Choroid plexus epithelial cell (primary cell): ENCODE measurements at places on chromosomes 11 and 22.

DNA sequence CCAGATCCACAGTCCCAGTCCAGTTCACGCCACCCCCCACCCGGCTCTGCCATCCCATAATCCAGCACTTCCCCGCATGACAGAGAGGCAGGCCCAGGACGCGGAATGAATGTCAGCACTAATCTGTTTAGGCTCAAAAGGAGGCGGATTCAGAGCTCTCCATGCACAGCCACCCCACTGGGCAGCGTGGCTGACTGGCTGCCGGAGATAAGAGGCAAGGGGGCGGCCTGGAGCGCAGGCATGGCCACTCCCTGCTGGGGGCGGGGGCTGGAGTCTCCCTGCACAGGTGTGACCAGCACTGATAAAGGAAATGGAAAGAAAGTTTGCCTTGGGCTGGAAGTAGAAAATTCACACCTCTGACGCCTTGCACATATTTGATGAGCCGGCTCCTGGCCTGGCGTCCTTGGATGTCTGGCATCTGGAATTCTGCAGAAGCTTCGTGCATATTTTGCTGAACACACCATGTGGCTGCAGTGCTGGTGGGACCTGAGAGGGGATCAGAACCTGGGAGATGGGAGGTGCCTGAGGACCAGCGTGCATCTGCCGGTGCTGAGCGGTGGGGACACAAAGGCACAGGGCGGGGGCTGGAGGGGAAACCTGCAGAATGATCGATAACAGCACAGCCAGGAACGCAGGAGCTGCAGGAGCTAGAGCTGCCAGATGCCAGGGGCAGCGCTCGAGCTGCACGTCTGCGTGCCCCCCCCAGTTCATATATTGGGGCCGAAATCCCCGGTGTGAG, 344.4 kb downstream of the CTTN start:
- no peak for DNase-seq

- DNase-seq = no peak
Measured at GRCh38 chr11:16002942-16003341, 353.4 kb downstream of the SOX6 start.

DNA sequence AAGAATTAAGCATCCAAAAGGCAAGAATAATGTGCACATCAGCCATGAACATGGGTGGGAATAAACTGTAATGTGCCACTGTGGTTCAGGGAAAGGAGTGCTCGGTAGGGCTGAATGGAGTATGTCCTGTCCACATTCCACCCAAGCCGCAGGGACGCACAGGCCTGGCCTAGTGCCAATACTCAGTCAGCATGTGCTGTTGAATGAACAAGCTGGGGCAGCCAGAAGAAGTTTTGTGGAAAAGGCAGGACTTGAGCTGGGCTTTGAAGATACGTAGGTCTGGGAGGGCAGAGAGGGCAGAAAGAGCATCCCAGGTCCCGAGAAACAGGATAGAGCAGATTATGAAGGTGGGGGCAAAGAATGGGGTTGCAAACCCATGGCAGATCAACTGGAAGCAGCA, 60.0 kb upstream of the PLET1 start:
- DNase-seq = peak; percentile 97

DNA sequence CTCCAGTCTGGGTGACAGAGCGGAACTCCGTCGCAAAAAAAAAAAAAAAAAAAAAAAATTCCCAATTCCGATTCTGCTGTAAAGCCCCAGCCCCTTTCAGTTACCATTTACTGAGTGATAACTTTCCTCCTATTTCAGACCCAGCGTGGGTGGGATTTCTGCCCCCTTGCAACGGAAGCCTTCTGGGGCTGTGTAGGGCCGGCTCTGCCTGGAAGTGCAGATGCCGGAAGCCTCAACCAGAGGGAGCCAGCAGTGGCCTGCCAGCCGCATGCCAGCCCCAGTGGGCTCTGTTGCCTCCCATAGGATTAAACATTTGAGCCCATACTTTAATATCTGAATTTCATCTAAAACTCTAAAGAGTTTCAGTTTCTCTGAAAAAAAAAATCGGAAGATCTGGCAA, 60.0 kb upstream of the NUP50 start:
- no peak for DNase-seq

GRCh38 chr22:36376265-36376664, 11.5 kb downstream of the MYH9 start:
- DNase-seq = no peak

GRCh38 chr22:47092896-47093311, 330.5 kb downstream of the TBC1D22A start:
- DNase-seq = peak; percentile 85

GRCh38 chr11:112615891-112616290, 345.3 kb upstream of the NCAM1 start:
- DNase-seq = no peak

DNA sequence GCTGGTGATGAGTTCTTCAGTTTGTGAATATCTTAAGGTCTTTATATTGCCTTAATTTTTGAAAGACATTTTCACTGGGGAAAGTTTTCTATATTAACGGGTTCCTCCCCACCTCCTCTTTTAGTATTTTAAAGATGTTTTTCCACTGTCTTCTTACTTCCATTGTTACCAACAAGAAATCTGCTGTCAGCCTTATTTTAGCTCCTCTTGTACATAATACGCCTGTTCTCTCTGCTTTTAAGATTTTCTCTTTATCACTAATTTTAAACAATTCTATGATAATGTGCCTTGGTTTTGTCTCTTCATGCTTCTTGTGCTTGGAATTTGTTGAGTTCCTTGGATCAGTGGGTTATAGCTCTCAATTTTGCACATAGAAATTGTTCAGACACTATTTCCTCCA, 280.4 kb downstream of the DCDC1 start:
- no peak for DNase-seq

- no peak for DNase-seq
Measured at GRCh38 chr11:102831128-102831488, 12.3 kb downstream of the MMP3 start.

DNA sequence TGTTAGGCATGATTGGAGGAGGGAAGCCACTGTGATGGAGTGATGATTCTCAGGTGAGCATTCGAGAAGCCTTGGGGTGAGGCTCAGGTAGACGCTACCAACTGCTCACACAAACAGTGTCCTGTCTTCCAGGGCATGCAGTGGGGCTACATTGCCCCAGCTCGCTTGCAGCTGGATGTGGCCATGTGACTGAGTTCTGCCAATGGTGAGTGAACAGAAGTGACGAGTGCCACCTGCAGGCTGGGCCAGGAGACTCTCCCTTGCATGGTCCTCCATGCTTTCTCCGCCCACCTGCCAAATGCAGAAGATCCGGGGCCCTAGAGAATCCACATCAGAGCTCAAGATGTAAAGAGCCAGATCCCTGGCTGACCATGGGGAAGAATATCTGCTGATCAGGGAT, 195.9 kb downstream of the BCR start:
- peak; percentile 28 for DNase-seq

DNA sequence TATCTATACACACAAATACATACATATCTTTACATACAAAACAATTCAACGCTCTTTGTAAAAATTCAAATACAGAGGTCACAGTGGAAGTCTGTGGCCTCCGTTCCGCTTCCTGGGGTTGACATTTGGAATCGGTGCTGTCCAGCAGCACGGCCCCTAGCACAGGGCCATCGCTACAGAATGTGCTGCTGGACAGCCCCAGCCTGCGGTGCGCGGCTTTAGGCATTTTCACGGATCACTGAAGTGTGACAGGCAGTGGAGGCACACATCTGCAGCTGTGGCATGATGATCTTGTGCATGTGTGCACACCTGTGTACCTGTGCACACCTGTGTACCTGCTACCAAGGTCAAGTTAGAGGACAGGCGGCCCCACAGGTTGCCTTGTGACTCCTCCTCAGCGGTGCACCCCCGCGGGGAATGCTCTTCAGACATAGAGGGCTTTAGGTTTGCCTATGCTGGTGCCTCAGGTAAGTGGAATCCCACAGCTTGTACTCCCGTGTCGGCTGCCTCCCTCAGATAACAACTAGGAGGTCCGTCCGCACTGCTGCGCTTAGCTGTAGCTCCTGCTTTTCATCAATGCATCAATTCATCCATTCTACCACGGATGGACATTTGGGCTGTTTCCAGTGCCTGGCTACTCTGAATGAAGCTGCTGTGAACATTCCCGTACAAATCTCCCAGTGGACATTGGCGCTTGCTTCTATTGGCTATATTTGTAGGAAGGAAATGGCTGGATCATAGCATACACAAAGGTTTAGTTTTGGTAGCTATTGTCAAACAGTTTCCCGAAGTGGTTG, 29.9 kb downstream of the GAL start:
- DNase-seq = no peak

DNA sequence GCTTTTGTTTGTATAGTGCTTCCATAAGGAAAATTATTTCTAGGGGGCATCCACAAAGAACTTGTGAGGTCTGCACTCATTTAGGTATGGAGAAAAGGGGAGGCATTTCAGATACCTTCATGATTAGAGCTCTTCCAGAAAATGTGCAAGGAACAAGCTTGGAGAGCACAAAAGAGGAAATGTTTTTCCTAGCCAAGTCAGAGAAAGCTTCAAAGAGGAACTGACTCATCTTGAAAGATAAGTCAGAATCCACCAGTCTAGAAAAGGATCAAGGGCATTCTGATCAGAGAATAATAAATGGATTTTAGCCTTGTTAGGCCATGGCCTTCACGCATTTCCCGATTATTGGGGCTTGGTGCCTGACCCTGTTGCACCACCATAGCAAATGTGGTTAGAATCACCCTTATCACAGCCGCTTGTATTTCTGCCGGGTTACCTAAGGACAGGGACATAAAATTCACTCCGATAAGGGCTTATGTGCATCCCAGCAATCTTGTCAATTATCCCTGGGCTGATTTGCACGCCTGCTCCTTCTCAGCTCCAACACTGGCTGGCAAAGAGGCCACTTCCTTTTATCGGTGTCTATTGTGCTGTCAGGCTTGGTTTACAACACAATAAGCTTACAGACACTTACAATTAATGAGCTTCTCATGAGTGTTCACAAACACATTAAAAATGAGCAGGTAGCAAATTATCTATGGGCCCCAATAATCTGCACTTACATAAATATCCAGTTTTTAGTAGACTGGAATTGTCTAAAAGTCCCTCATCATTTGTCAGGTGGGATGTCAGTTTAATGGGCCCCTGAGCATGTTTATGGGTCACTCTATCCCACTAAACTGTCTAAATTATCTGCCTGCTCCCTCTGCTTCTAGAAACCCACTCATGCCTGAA, 613.5 kb downstream of the SOX6 start:
- DNase-seq = peak; percentile 20

- peak; percentile 56 for DNase-seq
Measured at GRCh38 chr11:60924110-60924905, at the start of gene TMEM132A. Gene TMEM132A, plus strand, starts transcription at chr11:60924460. Its CDS starts 174 bp downstream, at chr11:60924634.

DNA sequence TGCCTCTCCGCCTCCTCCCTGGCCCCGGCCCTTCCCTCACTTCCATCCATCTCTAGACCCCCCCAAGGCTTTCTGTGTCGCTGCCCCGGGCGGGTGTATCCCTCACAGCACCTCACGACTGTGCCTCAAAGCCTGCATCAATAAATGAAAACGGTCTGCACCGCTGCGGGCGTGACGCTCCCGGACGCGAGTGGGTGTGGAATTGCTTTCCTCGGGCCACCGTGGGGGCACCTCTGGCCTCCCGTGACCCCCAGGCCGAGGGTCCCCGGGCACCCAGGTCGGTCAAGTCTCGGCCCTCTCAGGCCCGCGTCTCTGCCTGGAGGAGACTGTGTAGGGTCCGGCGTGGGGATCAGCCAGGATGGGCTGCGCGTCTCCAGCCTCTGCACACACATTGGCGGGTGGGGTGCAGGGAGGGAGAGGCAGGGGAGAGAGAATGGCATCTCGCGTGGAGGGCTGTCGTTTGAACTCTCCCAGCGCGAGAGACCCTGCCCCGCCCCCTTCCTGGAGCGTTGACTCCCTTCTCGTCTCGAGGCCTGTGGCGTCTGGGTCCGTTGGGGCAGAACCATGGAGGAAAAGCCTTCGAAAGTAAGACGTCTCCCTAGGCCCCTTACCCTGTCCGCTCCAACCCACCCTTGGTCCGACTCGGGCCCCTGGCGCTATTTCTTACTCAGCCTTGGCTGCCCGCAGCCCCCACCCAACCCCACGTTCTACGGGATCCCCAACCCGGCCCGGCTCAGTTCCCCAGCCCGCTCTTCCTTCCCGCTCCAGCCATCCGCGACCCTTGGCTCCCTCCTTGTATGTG, at the start of gene CATSPERZ:
Gene CATSPERZ, plus strand, starts transcription at position 512 of the 802 bp plus-strand sequence. Its CDS starts 53 bp downstream, at position 565.
- DNase-seq = no peak

DNA sequence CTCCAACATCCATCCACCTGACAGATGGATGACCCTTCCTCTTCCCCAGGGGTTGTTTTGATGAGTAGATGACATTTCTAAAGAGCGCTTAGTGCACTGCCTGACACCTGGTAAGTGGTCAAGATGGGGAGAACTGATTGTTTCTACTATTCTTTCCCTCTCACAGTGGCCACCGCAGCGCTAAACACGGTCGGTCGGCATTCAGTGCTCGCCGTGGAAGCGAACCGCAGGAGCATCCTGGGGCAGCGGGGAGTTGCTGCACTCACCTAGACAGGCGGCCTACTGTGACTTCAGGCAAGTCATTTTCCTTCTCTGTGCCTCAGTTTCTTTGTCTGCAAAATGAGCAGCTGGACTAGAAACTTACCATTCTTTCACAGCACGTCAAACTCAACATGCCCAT, 5.0 kb upstream of the BEST1 start:
- DNase-seq = no peak

GRCh38 chr11:3044004-3044403, 13.2 kb downstream of the CARS1 start:
- peak; percentile 62 for DNase-seq

GRCh38 chr11:36139767-36140166, 149.5 kb downstream of the COMMD9 start:
- DNase-seq = no peak

- peak; percentile 2 for DNase-seq
Measured at GRCh38 chr11:101706541-101706940, 122.7 kb upstream of the TRPC6 start.

- peak; percentile 11 for DNase-seq
Measured at GRCh38 chr22:17085277-17086181, 729 bp downstream of the IL17RA start.

GRCh38 chr11:102467080-102467708, 14.6 kb upstream of the TMEM123 start:
- no peak for DNase-seq

- DNase-seq = no peak
Measured at GRCh38 chr11:22554221-22554620, 71.4 kb downstream of the FANCF start.

GRCh38 chr22:46577368-46578249, 40.2 kb upstream of the CELSR1 start:
- no peak for DNase-seq

DNA sequence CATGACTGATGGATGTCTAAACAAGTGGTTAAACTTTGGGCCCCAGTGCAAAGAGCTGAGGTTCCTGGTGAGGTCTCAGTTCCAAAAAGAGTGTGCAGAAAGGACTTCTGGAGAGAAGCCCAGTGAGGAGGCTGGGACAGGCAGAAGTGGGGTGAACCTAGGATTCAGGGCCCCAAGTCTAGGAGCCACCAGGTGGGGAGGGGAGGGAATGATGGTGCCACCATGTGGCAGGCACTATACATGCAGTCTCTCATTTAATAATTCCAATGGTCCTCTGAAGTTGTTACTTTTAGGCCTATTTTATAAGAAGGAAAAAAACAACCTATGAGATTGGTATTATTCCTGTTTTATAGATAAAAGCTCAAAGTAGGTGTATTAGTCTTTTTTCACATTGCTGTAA, 102.0 kb downstream of the INSC start:
- DNase-seq = peak; percentile 15
